ENCODE measurements at places on chromosomes 5 and 9.

GRCh38 chr5:145025775-145026174 lies 809.4 kb downstream of the PRELID2 start:
- peak; percentile 34 for DNase-seq

GRCh38 chr5:61450493-61451279 lies 118.6 kb downstream of the ZSWIM6 start:
- no peak for DNase-seq

- no peak for DNase-seq
Measured at GRCh38 chr9:26228273-26228672, 550.0 kb upstream of the TUSC1 start.

DNA sequence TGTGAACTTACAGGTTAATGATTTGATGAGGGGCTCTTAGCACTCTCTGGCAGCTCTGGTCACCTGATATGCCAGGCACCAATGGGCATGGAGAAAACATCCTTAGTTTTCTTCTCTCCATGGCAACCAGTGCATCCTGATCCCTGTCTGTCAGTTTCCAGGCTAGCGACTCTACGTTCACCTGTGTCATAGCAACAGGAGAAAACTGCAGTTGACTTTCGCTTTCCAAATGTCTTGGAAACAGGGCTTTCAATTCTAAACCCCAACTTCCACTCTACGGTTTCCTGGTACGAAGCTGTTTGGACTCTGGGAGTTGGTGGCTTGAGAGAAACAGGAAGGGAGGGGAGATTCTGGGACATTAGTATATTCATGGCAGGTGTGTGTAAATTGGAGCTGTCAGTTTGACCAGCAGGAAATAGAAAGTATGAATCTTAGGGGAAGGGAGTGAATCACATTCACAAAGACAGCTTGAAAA lies 74.4 kb downstream of the SLC28A3 start:
- peak; percentile 68 for DNase-seq

DNA sequence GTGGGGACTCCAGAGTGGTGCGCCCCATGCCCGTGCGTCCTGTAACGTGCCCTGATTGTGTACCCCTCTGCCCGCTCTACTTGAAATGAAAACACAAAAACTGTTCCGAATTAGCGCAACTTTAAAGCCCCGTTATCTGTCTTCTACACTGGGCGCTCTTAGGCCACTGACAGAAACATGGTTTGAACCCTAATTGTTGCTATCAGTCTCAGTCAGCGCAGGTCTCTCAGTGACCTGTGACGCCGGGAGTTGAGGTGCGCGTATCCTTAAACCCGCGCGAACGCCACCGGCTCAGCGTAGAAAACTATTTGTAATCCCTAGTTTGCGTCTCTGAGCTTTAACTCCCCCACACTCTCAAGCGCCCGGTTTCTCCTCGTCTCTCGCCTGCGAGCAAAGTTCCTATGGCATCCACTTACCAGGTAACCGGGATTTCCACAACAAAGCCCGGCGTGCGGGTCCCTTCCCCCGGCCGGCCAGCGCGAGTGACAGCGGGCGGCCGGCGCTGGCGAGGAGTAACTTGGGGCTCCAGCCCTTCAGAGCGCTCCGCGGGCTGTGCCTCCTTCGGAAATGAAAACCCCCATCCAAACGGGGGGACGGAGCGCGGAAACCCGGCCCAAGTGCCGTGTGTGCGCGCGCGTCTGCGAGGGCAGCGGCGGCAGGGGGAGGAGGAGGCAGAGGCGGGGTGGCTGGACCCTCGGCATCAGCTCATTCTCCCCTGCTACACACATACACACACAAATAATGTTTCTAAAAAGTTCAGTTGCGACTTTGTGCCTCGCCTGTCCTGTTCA lies 668 bp downstream of the GLIS3 start:
- DNase-seq: no peak

All from common myeloid progenitor, CD34-positive (primary cell).